Cerebellum (tissue), 4 donors: ENCODE measurements at places on chromosomes 3 and 15.

DNA sequence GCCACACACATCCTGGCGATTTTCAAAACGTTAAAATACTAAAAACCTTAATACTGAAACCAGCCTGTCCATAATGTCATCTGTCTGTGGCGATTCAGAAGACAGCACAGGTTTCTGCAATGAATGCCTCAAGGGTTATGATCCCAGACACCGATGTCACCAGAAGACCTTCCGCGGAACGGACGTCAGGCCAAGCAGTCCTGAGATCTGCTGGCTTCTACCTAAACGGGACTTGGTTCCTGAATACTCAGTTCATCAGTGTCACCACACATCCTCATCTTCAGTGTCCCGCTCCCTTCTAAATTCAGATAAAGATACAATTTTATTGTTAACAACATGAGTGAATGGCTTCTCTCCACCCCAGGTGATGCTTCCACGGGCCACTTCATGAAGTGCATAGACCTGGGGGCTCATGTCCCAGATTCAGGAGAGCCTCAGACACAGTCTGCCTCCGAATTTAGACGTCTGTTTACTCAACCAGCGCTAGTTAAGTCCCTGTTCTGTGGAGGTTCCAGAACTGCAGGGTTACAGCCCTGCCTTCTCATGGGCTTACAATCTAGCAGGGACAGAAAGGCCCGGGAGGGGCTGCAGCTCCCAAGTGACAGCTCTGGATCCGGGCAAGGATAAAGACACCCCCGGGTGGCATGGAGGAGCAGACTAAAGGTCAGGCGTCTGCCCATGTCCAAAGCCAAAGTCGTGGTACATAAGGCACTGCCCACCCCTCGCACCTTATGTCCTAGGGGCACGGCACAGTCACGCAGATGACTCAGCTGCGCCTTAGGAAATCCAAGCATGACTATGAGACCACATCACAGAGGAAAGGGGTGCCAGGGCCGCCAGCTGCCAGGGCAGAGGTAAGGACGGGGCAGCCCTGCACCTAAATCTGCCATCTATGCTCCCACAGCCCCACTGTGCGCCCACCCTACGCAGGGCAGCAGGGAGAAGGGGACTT is 75.9 kb downstream of the VGLL4 start:
- DNase-seq = no peak

- no peak for DNase-seq
Measured at GRCh38 chr3:66133853-66134445, 86.9 kb upstream of the SLC25A26 start.

- no peak for DNase-seq
Measured at GRCh38 chr3:188797045-188797444, 374.7 kb upstream of the TPRG1 start.

- DNase-seq = peak; percentile 58
Measured at GRCh38 chr15:62847900-62848489, 194.6 kb upstream of the TPM1 start.

DNA sequence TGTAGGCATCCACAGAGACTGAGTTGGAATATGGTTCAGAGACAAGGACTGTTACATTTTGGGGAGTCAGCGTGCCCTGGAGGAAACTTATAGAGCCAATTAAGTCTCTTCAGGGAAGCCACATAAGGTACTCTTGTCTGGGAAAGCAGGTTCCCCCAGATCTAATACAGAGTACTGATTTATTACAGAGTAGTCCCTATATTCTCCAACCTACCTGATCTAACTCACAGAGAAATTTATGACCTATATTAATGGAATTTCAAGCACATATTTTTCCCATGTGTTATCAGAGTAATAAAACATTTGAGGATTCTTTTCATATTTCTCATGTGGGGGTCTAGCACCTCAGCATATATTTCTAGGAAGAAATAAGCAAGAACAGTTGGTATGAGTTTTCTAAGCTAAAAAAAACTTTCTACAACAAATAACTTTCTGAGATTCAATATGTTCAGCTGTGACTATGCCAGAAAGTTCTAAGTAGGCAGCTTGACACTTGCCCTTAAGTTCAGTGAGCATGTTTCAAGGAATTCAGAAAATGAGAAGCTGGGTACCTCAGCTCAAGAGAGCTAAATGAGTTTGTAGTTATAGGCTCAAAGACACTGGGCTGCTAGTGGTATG is 75.3 kb upstream of the COL8A1 start:
- DNase-seq = no peak

- DNase-seq = no peak
Measured at GRCh38 chr3:107512108-107512507, 10.7 kb upstream of the BBX start.

DNA sequence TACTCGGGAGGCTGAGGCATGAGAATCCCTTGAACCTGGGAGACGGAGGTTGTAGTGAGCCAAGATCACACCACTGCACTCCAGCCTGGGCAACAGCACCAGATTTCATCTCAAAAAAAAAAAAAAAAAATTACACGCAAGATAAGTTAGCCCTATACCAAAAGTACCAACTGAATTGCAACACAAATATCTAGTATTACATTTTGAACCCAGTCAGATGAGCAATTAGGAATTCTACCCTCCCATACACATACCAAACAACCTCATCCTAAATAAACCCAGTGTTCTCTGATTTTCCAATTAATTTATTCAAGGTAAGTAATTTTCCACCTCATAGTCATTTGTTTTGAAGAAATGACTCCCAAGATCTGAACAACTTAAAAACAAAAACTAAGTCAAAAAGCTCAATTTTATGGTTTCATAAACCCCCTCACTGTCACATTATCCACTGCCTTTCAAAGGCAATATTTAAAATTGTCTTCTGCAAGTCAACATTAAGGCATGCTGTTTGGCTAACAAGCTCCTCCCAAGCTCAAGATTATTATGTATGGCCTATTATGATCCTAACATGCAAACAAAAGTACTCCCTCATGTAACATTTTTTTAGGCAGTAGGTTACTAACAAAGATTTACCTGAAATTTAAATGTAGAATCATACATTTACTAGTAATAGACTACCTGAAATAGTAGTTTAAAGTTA is 4.5 kb downstream of the RAF1 start:
- DNase-seq = no peak

- no peak for DNase-seq
Measured at GRCh38 chr3:134337511-134338200, 36.6 kb downstream of the AMOTL2 start.

DNA sequence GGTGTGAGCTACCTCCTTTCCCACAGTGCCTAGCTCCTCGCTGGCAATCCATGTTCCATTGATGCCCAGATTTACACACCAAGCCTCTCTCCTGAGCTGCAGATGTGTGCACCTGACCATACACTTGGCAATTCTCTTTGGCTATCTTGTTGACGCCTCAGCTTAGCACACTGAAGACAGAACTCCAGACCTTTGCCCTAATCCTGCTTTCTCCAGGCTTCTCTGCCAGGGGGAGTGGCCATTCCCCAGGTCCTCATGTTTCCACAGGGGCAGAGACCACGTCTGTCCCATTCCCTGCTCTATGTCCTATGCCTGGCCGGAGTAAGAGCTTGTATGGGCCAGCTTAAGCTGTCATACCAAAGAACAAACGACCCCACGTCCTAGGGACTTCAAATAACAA is 30.2 kb upstream of the ALDH1L1 start:
- no peak for DNase-seq

- DNase-seq = peak; percentile 38
Measured at GRCh38 chr3:25594007-25594502, 70.7 kb downstream of the TOP2B start.

DNA sequence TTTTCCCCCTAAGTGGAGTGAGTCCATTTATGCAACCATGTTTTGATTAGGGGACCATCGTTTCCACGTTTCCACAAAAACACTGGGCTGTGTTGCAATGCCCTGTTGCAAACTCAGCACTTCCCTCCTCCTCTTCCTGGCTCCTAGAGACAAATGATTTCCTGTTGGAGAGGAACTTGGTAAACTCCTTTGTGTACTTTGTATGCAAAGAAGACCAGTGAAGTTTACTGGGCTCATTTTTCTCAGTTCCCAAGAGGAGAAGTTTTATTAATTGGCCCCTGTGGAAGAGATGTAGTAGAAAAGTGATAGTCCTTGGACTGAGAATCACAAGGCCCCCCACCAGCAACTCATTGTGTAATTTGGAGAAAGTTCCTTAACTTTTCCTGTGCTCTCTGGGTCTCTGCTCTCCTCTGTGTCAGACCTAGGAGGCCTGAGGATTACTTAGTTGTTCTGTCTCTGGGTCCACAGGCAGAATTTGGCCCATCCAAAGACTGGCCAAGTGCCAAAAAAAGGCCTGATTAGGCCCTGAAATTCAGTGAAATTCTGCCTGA is 95.0 kb downstream of the ATG7 start:
- no peak for DNase-seq

DNA sequence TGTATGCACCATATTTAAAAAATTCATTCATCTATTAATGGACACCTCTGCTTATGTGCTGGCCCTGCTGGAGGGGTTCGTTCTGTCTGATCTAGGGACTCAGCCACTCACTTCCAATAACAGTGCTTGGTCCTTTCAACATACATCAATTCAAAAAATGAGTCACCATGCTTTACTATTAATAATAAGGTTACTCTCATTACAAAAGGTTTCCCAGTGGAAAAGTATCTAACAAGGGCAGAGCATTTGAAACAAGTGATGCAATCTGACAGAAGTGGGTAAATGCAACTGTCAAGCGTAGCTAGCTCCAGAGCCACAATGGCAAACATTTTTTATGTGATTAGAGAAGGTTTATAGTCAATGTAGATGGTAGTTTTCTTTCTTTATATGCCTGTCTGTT is 67.9 kb upstream of the TNIK start:
- DNase-seq = no peak

DNA sequence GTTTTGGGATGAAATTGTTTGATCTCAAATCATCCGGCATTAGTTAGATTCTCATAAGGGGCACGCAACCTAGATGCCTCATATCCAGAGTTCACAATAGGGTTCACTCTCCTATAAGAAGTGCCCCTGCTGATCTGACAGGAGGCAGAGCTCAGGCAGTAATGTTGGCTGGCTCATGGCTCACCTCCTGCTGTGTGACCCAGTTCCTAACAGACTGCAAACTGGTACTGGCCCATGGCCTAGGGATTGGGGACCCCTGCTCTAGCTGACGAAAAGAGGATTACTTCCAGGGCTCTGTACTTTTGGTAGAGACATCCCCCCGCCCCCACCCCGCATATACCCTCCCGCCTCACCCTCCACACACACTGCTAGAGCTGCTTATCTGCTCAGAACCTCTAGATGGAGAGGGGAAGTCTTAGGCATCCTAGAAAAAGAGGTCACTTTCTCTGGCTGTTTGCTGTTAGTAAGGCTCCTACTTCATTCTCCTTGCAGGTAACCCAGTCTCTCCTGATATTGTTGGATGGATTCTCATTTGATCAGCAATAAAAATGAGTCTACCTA is 923.1 kb downstream of the CADM2 start:
- DNase-seq = peak; percentile 42

GRCh38 chr3:60169755-60170154 is 1081.5 kb downstream of the FHIT start:
- DNase-seq = no peak

DNA sequence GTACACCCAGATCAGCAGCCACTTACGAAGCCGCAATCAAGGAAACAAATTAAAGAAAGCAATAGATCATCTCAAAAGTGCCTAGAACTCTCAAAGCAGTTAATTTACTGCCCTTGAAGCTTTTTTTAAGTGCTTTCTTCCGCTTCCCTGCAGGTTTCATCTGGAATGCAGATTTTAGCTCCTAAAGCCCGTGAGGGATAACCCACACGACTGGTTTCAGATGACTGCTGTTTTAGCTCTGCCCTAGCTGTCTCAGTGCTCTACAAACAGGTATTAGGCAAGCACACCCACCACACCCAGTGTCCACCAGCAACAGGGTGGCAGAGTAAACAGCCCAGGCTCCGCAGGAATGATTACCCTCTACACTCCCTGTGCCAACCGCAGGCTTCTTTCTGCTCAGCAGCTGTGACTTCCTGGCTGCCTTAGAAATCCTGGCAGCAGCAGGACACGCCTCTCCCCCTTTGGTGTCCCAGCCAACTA is 126.0 kb downstream of the FMN1 start:
- no peak for DNase-seq

GRCh38 chr3:187838016-187838540 is 92.8 kb upstream of the BCL6 start:
- DNase-seq = peak; percentile 82

DNA sequence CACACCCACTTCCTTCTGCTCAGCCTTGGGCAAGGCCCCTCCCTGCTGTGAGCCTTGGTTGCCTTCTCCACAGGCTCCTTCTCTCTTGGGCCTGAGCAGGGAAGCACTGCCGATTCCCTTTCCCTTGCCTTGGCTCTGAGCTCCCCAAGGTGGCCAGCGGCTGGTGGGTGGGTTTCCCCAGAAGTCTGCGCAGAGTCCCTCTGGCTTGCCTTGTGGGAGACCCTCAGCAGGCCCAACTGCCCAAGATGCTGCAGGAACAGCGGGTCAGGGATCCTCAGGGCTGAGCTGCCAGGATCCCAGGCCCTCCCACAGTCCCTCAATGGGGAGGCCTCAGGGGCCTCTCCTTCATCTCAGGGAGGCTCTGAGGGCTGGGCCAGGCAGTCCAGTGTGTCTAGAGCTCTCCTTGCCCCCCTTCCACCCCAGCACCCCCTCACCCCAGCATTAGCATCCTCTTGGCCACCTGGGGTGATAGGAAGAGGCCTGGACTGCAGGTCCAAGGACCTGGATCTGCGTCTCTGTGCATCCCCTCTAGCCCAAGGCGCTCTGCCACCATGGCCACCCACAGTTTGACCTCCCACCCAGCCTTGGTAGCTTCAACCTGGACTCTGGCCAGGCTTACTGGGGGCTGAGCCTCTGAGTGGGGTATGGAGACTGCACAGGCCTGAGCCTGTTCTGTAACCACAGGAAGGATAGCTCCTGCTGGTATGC is 68.6 kb downstream of the EXOG start:
- no peak for DNase-seq

- no peak for DNase-seq
Measured at GRCh38 chr15:80878242-80878866, 99.2 kb downstream of the CEMIP start.

DNA sequence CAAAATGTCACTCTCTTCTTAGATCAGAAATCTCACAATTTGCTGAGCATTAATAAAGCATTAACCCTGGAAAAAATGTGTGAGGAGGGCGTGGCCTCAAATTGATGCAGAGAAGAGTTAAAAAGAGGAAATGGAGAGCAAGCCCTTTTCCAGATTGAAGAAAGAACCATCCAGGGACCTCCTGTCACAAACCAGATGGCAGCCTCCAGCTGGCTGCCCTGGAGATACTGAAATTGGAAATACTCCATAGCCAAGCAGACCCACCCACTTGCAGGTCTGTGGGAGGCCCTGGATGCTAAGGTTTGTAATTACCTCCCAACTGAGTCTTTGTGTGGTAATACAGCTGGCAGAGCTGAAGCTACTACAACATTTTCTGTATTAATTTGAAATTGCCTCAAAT is 214.9 kb downstream of the IL20RB start:
- peak; percentile 41 for DNase-seq

GRCh38 chr3:52492059-52492458 is 3.1 kb upstream of the STAB1 start:
- DNase-seq = no peak

GRCh38 chr3:157219215-157219614 is 59.3 kb upstream of the CCNL1 start:
- no peak for DNase-seq

- DNase-seq = no peak
Measured at GRCh38 chr3:79027593-79027992, 740.2 kb downstream of the ROBO1 start.
